ENCODE measurements at places on chromosomes 5 and 9.

DNA sequence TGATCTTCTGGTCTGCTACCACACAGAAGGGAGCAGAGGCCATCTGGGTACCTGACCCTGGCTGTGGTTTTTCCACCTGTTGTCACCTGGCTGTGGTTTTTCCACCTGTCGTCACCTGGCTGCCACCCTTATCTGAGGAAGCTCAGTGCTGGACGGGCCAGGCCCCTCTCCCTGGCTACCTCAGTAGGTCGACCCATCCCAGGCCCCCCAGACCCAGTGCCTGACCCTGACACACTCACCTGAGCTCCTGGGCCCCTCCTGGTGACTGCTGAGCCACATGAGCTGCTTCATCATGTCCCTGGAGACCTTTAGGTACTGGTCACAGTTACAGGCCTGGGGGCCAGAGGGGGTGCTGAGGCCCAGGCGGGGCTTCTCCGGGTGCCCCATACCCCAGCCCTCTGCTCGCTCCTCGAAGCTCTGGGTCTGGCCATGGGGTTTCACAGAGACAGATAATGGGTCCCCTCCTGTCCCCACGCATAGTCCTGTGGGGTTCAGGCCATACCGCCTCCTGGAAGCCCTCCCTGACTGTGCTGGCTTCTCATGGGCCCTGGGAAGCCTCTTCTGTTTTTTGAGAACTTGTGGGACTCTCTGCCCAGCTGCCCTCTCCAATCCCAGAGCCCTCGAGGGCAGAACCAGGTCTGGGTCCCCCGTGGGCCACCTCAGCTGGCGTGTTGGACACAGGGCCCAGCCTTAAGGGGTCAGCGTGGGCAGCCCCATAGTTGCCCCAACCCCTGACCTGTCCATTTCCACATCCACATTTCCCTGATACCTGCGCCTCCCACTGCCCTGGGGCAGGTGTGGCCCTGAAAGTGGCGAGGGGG, 7.5 kb upstream of the NRARP start:
- DNase-seq = no peak

DNA sequence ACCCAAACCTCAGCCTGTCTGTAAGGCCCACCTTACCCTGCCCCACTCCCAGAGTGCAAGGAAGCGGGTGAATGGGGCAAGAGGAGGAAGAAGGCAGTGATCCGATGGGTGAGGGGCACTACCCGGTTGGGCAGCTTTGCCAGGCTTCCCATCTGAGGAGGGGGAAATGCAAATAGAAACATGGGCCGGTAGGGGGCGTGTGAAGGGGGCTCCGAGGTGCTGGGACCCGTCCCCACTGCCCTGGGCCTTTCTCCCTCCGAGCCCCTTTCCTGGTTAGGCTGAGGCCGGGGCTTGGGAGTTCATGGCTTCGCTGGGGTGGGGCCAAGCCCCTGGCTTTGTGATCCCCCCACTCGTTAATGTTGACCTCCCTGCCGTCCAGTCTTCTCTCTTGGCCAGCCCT, 23.6 kb upstream of the MYORG start:
- DNase-seq = no peak

GRCh38 chr9:4803670-4804530, 11.2 kb downstream of the RCL1 start:
- DNase-seq = no peak

- DNase-seq = no peak
Observed at GRCh38 chr9:6415266-6415665, 2.3 kb downstream of the UHRF2 start.

DNA sequence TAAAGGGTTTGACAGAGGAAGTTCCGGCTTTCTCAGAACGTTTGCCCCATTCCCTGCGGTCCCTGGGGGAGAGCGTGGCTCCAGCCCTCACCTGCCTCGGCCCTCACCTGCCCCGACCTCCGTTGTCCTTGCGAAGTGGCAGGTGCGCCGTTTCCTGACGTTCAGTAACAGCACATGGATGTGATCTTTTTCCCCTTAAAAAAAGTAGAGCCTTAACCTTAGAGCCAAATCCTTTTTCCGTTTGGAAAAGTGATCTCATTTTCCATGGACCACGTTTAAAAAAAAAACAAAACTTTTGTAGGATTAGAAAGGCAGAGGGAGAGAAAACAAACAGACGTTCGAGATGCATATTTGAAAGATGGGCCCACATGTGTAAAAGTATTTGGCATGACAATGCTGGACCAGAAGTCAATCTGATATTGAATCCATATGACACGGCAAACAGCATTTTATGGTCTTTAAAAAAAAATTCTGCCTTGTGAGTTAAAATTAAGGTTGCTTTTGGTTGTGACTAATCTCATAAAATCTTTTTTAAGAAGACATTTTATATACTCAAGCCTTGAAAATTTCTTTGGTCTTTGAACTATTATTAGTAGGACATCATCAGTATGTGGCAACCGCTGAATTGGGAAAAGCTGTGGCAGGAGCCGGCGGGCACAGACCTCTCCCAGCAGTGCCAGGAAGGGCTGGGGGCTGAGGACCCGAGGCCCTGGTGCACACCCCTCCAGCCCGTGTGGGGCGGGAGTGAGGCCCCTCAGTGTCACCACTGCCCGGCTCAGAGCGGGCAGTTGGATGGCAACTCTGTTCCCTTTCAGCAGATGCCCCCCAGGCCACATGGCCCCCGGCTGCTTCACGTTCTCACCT, 42.5 kb upstream of the EXOC3 start:
- DNase-seq = no peak

DNA sequence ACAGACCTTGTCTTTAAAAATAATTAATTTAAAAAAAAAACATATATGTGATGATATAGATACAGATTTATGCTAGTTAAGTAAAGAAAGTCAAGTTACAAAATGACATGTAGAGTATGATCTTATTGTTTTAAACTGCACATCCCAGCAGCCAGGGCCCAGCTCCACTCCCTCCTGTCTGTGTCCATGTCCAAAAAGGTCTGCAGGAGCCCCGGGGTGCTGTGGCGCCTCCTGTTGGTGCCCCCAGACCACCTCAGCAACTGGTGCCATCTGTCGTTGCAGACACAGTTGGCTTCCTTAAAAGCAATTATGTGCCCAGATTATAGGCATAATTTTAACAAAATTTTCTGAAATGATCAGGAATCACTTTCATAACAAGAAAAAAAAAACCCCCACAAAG, 33.3 kb downstream of the IPPK start:
- DNase-seq = no peak

DNA sequence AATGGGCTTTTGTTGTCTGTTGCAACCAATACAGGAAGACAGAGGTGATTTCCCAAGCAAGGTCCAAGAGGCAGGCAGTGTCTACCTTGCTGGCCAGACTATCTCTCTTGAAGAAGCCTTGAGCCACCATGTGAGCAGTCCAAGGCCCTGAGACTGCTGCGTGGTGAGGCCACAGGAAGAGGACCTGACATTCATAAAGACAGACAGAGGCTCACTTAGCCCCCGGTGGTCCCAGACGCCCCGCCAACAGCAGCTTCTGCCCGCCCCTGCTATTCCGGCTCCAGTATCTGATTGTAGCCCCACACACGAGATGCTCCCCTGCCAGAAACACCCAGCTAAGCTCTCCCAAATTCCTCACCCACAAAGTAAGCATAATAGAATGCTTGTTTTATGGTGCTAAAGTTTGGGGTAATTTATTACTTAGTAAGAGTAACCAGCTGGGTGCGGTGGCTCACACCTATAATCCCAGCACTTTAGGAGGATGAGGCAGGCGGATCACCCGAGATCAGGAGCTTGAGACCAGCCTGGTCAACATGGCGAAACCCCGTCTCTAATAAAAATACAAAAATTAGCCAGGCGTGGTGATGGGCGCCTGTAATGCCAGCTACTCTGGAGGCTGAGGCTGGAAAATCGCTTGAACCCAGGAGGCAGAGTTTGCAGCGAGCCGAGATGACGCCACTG, 22.8 kb upstream of the FUBP3 start:
- no peak for DNase-seq

DNA sequence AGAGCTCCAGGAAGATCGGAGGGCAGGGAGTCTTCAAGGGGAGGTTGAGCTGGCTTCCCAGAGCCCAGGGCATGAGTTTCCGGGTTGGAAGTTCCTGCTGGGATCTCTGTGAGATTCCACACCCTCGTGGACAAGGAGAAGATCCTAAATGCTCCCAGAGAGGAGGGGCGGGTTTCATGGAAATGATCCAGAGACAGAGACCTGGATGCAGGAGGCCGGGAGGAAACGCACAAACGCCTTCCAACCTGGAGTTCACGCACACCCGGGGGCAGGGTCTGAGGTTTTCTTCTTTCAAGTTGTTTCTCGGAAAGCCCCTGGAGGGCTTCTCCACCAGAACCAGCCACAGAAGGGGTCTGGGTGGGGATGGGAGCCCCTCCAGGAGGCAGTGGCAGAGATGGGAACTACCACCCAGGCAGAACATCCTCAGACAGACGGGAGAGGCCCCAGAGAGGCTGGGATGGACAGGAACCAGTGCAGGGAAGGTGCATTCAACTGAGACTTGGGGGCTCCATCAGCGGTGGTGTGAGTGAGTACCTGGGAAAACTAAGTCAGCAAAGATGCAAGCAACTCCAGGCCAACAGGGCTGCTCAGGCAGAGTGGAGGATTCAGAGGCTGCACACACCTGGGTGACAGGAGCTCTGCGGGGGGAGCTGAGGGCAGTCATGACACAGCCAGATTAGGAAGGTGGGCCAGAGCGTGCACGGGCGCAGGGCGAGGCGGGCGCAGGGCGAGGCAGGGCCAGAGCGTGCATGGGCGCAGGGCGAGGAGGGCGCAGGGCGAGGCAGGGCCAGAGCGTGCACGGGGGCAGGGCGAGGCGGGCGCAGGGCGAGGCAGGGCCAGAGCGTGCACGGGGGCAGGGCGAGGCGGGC, 52.1 kb upstream of the EXOC3 start:
- DNase-seq = no peak

- DNase-seq = no peak
Observed at GRCh38 chr5:113050721-113051382, 74.3 kb downstream of the DCP2 start.

DNA sequence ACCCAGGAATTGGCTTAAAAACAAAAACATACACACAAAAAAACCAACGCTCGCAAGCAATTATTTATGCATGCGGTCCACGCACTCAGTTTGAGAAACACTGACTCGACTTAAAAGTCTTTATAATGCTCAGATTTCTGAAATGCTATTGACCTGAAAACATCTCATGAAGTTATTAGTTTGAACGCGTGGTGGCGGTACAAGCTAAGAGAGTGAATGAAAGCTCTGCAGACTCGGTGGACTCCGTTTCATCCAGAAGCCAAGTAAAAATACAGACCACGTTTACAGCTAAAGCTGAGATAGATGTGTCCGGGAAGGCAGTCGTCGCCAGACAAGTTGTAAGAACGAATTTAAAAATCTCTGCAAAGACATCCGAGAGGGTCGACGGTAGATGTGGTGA, at the start of gene PCDHB6:
Gene PCDHB6 (plus strand): TSS at position 246 of the 400 bp plus-strand sequence. CDS start 201 bp downstream, outside the sequence.
- no peak for DNase-seq

DNA sequence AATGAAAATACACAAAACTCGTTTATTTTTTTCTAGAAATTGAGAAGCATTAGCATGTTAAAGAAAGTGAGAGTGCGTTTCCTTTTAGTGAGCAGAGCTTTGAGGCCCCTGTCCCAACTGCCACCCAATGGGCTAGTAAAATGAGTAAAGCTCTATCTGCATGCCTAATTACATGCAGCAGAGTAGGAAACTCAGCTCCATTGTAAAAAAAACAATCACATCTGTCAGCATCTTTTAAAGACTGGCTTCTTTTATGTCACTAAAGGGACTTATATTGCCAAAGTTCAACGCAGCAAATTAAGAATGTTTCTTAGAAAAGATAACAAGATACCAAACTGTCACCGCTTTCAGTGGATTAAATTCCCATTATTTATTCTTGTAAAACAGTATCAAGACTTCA, 154.0 kb downstream of the SNCAIP start:
- no peak for DNase-seq

GRCh38 chr5:131947445-131947844, 2.0 kb upstream of the MEIKIN start:
- DNase-seq = no peak

- DNase-seq = no peak
Observed at GRCh38 chr5:1810581-1811101, 9.4 kb downstream of the NDUFS6 start.

Measured in NCI-H187 treated with DMSO at 0.1 percent for 48 hours (cell line).